ENCODE measurements at places on chromosomes 7 and 10.

- no peak for DNase-seq
Observed at GRCh38 chr10:4781955-4782354, 44.1 kb upstream of the AKR1E2 start.

- DNase-seq, result no peak
Observed at GRCh38 chr7:151386301-151387160, 23.3 kb downstream of the WDR86 start.

GRCh38 chr7:119037941-119038340 lies 813.4 kb downstream of the ANKRD7 start:
- DNase-seq, result no peak

DNA sequence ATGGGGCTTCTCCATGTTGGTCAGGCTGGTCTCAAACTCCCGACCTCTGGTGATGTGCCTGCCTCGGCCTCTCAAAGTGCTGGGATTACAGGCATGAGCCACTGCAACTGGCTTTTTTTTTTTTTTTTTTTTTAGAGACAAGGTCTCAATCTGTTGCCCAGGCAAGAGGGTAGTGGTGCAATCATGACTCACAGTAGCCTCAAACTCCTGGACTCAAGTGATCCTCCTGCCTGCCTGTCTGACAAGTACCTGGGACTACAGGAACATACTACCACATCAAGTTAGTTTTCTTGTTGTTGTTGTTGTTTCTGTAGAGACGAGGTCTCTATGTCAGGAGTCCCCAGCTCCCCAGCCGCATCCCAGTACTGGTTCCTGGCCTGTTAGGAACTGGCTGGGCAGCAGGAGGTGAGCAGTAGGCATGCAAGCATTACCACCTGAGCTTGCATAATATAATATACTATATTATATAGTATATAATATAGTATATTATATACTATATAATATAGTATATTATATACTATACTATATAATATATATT lies 55.7 kb downstream of the TPK1 start:
- no peak for DNase-seq

GRCh38 chr7:12637819-12638592 lies 49.4 kb upstream of the ARL4A start:
- no peak for DNase-seq

DNA sequence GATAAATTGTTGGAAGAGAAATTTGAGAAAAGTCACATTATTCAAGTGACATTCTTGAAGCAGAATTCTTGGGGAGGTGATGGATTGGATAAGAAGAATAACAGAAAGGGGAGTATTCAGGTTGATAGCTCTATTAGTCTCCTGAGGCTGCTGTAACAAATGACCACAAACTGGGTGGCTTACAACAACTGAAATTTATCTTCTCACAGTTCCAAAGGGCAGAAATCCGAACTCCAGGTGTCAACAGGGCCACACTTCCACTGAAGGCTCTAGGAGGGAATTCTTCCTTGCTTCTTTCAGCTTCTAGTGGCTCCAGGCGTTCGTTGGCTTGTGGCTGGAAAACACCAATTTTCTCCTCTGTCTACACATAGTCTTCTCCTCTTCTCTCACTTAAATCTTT lies 99.8 kb downstream of the TES start:
- no peak for DNase-seq

- no peak for DNase-seq
Observed at GRCh38 chr10:58336242-58336641, 1.4 kb downstream of the UBE2D1 start.

Measured in upper lobe of right lung (tissue), 1 donor.